ENCODE measurements at places on chromosomes 1 and 21. TPM values are rescaled to one million over a fixed set of nuclear protein-coding genes. Genes with fewer than 3 reads are reported as not detected.

- DNase-seq = peak; percentile 63
Observed at GRCh38 chr1:231421546-231421970, 529 bp downstream of the EGLN1 start.

DNA sequence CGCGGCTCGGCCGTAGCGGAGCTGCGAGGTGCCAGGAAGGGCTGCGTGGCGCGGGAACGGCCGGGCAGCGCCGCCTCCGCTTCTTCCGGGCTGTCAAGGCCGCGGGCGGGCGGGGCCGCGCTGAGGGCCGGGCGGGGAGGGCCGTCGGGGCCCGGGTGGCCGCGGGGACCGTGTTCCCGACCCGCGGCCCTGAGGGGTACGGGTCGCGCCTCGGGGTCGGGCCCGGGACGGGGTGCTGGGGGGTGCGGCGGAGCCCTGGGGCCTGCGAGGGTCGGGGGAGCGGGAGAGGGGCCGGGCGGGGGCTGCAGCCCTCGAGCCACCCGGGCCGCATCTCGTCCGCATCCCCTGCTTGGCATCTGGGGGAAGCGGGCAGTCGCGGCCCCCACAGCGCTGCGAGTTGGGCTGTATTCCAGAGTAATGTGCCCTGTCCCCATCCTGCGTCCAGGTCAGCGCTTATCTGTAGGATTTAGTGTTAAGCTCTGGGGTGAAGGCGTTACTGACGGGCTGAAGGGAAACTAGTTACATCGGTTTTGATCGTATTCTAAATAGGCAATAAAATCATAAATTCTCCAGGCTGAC is 379 bp downstream of the RER1 start:
- DNase-seq = peak; percentile 42

- peak; percentile 85 for DNase-seq
Observed at GRCh38 chr1:37476460-37477197, 2.2 kb downstream of the ZC3H12A start.

- peak; percentile 59 for DNase-seq
Observed at GRCh38 chr1:183011859-183012258, 11.4 kb upstream of the LAMC1 start.

DNA sequence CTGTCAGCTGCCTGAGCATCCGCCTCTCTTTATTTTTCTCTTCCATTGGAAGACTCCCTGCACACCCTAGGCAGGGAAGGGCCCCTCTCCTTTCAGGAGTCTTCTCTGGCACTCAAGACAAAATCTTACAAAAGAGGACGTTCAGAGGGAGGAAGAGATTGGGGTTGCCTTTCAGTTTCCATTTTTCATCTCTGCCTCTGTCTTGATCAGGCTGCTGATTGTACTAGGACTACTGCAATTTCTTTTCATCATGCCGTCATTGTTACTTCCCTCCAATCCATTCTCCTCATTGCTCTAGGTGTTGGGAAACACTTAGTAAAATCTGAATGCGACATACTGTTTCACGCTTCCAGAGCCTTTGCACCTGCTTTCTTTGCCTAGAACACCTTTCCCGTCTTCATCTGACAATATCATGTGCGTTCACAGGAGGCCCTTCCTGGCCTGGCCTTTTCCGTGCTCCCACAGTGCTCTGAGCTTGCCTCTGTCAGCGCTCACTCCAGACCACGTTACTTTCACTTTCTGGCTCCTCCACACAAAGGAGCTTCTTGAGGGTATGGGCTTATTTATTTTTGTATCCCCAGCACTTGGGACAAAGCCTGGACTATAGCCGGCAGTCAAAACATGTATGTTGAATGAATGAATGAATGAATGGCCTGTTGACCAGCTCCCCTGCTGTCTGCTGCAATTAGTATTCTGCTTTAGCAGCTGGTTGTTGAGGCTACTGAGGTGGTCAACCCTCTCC is 10.9 kb downstream of the LRRC71 start:
- peak; percentile 53 for DNase-seq

- DNase-seq = peak; percentile 71
Observed at GRCh38 chr1:9784508-9785133, 39.1 kb downstream of the CLSTN1 start.

DNA sequence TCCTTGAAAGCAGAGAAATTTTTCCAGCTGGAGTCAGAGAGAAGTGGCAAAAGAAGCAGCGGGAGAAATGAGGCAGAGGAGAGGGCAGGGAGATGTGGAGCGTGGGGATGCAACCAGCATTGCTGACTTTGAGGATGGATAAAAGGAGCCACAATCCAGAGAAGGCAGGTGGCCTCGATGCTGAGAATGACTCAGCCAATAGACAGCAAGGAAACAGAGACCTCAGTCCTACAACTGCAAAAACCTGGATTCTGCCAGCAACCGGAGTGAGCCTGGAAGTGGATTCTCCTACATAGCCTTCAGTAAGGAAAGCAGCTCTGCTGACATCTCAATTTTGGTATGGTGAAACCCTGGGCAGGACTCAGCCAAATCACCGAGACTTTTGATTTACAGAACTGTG is 128.9 kb upstream of the ATP1B1 start:
- no peak for DNase-seq

- DNase-seq = no peak
Observed at GRCh38 chr1:168127503-168127902, 9.2 kb downstream of the GPR161 start.

AIM2 gene
- total RNA-seq = 0.32 TPM

LHX8 gene
- total RNA-seq = not detected
